Stimulated activated CD4-positive, alpha-beta T cell treated with anti-CD3 and anti-CD28 coated beads, Interleukin-1b, Interleukin-23, amount 100 ng/mL, for 1 hour (primary cell): ENCODE measurements at places on chromosomes 2 and 18.

DNA sequence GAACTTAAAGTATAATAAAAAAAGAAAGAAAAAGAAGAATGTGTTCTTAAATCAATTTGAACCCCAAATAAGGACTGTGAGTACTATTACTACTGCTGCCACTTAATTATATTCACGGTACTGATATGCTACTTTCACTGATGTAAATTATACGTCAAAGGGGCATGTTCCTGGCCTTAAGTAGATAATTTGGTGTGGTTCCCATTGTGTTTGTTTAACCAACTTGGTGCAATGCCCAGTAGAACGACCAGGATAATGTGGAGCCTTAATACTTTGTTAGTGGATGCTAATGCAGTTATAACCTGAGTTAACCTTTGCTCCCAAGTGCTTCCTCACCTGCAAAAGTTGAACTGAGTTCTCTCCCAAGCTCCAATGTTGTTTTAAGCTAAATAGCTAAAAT, 142.0 kb downstream of the NR4A2 start:
- no peak for DNase-seq

DNA sequence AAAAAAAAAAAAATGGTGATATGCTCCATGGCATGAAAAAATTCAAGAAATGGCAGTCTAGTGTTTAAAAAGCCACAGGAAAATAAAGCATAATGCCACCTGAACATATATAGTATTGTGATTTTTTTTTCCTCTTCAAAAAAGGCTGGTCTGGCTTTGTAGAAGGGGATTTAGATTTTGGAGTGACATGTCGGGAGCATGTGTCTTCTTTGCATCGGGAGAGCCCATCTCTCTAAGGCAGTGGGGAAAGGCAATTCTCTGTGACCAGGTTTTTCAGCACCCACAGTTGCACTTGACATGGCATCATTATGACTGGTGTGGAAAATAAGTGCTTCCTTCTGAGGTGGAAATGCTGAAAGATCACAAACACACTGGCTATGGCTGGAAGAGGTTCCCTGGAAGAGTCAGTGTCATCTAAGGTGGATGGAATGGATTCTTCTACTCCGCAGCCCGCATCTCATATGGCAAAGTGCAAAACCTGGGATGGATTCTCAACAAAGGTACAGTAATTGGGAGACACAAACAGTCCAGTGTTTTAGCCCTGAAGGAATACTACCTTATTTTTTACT, 172.5 kb downstream of the AGAP1 start:
- no peak for DNase-seq

DNA sequence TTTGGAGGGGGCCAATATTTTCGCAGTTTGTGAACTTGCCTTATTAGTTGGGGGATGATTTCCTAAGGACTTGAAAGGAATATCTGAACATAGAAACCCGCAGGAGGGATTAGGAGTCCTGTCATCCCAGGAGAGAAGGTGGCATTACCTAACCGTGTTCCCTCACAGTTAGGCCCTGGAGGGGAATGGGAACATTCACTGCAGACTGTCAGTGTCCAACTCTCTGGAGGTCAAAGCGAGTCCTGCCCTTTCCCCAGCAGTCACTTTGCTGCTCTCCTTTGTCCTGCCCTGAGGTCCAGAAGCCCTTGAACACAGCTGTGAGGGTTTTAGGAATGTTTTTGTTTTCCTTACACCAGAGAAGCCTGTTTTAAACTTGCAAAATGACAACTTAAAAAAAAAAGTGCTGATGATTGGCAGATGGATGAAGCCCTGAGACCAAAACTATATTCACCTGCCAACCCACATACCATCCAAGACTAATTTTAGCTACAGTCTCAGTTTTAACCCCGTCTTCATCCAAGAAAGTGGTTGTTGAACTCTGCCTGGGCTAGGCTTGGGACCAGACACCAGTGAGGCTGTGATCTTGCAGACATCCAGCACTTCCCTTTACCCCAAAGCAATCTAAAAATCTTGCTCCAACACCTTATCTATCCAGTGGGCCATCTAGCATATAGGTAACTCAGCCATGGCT, 90.5 kb upstream of the MEX3C start:
- no peak for DNase-seq

GRCh38 chr2:12369566-12369965, 347.2 kb upstream of the TRIB2 start:
- DNase-seq, result no peak

DNA sequence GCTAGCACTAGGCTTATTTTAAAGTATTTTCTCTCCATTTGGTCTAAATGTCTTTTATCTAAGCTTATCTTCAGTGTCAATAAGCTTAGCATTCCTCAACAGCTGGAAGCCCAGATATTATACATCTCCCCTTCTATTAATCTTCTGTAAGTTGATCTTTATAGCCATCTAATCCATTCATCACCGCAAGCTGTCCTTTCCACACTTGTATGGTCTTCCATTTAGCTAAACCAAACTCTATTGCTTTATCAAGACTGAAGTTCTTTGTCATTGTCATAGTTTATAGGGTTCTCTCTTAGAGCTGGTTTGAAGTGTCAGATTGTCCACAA, 101.3 kb upstream of the GPR45 start:
- DNase-seq, result no peak
